GM23338 (cell line): ENCODE measurements at places on chromosomes 16 and 17. TPM values are rescaled to one million over a fixed set of nuclear protein-coding genes. Genes with fewer than 3 reads are reported as not detected.
A peak's percentile ranks its signal among the peaks of the same experiment; 100 is the strongest.

DNA sequence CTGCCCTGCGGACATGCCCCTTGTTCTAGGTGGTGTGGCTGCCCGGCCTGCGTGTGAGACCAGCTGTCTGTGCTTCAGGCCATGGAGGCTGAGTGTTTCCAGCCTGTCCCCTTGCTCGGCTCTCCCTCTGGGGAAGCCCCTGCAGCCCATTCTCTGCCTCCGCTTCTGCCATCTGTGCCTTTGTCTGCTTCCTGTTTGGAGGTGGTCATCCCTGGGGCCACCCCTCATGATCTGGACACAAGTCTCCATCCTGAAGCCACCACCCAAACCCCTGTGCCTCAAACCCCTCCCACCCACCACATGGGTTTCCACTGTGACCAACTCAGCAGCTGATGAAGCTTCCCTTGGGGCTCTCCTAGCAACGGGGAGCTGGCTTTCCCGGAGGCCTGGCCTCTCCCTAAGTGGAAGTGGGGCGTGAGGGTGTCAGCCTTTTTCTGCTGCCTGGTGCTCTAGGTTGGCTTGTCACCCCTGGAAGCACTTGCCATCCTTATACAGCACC, 184.9 kb downstream of the SEC14L1 start:
- DNase-seq, result no peak

DNA sequence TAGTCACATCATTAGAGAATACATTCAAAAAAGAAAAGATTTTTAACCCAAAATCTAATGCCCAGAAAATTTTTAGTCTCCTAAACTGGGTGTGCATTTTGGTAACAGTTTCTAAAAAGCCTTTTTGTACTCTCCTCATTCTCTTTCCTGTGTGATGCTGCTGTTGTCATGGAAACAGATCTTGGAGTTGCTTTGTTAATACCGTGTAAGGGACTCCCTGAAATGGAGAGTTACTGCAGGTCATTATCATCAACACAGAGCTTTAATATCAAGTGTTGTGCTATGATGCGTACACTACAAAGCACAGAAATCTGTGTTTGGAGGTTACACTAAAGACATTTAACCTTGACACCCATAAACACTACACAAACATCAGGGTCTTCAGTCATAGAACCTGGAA, 216.3 kb downstream of the PRKCA start:
- DNase-seq, result peak; percentile 33

- no peak for DNase-seq
Observed at GRCh38 chr17:8382052-8382879, 727 bp downstream of the RPL26 start.

GRCh38 chr17:80706463-80706867, 161.8 kb downstream of the RPTOR start:
- peak; percentile 63 for DNase-seq

DNA sequence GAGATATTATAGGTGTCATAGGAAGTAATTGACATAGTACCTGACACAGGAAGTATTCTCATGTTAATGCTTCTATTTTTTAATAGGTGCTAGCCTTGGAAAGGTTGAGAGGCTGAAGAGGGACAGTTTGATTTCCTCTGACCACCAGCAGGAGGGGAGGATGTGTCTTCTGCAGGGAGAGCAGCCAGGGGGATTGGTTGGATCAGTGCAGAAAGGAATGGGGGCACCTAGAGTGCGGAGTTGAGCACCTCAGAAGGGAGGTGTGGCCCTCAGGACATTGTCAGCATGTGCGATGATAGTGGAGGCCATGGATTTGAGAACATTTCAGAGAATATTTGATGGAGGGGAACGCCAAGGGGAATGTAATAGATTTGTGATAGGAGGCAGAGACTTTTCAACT, 23.4 kb downstream of the HAPSTR1 start:
- no peak for DNase-seq

GRCh38 chr17:43143201-43143600, 18.0 kb upstream of the BRCA1 start:
- no peak for DNase-seq

GRCh38 chr16:9183682-9184353, 92.4 kb downstream of the HAPSTR1 start:
- peak; percentile 72 for DNase-seq

DNA sequence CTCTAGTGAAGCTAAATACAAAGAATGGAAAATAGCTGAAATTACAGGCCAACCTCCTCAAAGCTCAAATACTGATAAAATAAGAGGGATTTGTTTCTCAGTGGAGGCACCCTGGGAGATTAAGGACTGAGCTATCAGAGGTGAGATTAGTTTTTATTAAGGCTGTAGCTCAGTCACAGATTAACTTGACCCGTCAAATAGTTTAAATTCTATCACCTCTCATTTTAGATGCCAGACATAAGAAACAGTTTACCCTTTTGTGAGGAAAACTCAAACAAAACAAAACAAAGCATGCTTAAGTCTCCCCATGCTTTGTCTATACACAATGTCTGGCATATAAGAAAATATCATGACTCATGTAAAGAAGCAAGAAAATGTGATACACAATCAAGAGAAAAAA, 208.3 kb upstream of the PMFBP1 start:
- DNase-seq, result peak; percentile 8

DNA sequence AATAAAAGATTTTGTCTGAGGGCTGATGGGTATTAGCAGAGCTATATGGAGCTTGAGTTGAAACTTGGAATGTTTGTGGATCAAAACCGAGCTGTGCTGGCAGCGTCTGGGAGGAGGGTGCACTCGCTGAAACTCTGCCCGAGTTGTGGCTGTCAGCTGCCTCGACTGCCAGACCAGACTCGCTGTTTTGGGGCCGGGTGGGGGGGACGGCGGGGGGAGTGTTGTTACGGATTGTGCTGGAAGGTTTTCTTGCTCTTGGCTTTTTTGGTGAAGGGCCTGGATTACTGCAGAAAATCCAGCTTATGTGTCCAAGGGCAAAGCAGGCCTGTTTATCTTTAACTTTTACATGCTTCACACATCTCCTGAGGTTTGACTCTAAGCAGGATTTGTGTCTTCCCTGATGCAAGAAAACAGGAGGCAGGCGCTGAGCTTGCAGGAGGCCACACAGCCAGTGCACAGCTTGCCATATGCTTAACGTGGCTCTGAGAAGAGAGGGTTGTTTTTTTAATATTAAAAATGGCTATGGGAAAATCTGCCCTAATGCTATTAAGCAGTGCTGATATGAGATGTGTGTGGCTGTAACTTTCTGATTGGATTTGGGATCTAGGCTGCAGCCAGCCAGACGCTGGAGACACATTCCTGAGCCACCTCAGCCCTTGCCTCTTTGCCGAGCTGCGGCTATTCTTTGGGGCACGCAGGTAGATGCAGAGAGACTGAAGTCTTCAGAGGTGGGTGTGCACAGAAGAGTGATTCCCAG, 20.5 kb upstream of the RPTOR start:
- no peak for DNase-seq

DNA sequence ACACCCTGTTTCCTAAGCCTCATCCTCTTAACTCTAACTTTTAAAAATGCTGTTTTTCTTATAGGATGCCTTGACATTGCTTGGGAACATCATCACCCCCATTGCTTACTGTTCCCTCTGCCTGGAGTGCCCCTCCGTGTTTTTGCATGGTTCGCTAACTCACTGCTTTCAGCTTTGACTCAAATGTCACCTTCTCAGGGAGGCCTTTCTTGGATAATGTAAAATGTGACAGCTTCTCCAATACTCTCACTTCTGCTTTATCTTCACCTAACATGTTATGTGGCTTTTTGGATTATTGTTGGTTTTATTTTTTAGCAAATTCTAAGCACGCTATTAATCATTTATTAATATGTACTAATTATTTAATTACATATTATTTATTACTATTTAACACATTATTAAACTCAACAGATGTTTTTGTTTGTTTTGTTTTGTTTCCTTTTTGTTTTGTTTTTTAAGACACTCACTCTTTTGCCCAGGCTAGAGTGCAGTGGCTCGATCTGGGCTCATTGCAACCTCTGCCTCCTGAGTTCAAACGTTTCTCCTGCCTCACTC, 3.8 kb downstream of the CRYM start:
- no peak for DNase-seq

DNA sequence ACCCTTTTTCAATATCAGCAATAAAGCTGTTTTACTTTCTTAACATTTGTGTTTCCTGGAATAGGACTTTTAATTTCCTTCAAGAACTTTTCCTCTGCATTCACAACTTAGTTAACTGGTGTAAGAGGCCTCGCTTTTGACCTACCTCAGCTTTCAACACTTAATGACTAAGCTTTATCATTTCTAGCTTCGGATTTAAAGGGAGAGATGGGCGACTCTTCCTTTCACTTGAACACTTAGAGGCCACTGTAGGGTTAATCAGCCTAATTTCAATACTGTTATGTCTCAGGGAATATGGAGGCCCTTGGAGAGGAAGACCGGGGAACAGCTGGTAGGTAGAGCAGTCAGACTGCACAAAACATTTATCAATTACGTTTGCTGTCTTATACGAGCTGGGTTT, 4.7 kb downstream of the SYNRG start:
- DNase-seq, result no peak

GRCh38 chr16:17026600-17027242, 444.0 kb downstream of the XYLT1 start:
- DNase-seq, result no peak

DNA sequence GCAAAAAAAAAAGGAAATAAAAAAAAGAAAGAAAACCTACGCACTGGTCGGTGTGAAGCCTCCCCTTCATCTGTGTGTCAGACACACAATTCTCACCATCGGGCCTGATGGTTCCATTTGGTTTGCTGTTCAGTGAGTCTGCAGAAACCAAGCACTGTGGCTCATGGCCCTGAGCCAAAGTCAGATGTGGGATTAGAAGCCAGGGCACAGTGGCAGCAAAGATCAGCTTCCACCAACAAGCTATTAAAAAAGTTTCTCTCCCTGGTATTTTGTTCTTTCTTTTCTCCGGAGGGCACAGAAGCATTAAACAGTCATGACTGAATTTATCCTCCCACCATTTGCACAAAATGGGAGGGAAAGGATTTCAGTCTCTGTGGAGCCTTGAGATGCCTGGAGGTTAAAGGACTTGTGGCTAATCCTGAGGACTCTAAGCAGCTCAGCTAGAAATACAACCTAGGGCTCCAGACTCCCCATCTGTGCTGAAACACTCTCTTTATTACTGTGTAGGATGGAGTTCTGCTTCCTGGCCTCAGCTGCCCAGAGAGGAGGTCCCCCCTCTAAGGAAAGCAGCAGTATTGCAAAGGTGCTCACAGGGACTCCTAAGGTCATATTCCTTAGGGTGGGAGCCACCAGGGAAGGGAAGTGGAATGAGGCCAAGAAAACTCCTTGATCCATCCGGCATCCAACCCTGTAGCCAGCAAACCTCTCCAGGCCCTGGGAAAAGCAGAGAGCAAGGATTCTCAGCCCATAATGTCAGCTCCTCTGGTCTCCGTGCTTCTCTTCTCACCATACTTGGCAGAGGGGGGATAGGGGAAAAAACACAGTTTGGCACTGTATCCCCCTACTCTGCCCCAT, 28.2 kb downstream of the SLC39A11 start:
- no peak for DNase-seq

GRCh38 chr16:64339052-64339770, 782.7 kb downstream of the CDH11 start:
- no peak for DNase-seq

GRCh38 chr16:52497067-52497816, 49.7 kb downstream of the TOX3 start:
- no peak for DNase-seq

GRCh38 chr17:73643001-73643851, 1.0 kb downstream of the SDK2 start:
- DNase-seq, result peak; percentile 61

GRCh38 chr16:78365366-78365765, 265.9 kb downstream of the WWOX start:
- DNase-seq, result no peak

GRCh38 chr16:61813339-61813738, 222.9 kb downstream of the CDH8 start:
- DNase-seq, result no peak

DNA sequence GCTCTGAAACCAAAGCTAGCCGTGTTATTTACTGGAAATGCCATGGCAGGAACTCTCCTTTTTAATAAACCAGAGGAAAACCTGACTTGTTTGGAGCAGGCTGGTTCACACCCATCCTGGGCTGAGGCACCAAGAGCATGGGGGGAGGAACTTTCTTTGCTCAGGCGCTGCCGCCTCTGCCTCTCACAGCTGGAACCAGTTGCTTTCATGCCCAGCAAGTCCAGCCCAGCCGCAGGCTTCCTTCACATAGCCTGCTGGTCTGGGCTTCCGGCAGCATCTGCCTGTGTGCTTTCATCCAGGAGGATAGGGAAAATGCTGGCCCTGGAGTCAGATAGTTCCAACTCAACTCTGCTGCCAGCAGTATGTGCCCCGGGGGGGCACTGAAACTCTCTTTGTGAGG, 88.1 kb upstream of the ASIC2 start:
- peak; percentile 45 for DNase-seq

DNA sequence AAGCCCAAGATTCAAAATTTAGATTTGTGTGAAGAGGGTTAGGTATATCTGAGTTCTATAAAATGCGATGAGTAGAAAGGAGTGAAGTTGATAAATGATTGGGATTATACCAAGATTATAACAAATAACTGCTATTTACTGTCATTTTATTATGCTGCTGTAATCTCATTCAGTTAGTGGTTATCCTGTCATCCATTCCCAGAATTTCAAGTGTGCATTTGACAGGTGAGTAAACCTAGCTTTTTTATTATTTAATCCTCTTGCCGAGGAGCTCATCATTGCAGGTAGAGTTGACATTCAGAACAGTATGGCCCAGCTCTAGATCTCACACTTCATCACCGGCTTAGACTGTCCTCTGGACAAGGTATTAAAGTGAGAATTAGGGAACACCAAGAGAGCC, 1146.2 kb downstream of the CDH11 start:
- no peak for DNase-seq

GRCh38 chr16:85798901-85799496, 345 bp downstream of the EMC8 start:
- DNase-seq, result peak; percentile 48

Gene SGCA
- total RNA-seq, result not detected in 2 replicates

Gene TMEM97
- total RNA-seq, result 101 and 106 TPM in 2 replicates

Gene CETP
- not detected in 2 replicates for total RNA-seq

Gene SOCS7
- total RNA-seq, result 26.1 and 29.2 TPM in 2 replicates

Gene DPEP3
- 7.9 and 18.4 TPM in 2 replicates for total RNA-seq

Gene SLC5A11
- 0.07 TPM in 1 of 2 replicates, not detected in the other for total RNA-seq

Gene C16orf87
- 23.4 and 32.1 TPM in 2 replicates for total RNA-seq

Gene NR1D1
- 3.6 and 4.2 TPM in 2 replicates for total RNA-seq

Gene EVPLL
- total RNA-seq, result 0.12 and 0.42 TPM in 2 replicates

Gene TP53TG3
- total RNA-seq, result not detected in 2 replicates
